ENCODE measurements at places on chromosomes 4 and X.

DNA sequence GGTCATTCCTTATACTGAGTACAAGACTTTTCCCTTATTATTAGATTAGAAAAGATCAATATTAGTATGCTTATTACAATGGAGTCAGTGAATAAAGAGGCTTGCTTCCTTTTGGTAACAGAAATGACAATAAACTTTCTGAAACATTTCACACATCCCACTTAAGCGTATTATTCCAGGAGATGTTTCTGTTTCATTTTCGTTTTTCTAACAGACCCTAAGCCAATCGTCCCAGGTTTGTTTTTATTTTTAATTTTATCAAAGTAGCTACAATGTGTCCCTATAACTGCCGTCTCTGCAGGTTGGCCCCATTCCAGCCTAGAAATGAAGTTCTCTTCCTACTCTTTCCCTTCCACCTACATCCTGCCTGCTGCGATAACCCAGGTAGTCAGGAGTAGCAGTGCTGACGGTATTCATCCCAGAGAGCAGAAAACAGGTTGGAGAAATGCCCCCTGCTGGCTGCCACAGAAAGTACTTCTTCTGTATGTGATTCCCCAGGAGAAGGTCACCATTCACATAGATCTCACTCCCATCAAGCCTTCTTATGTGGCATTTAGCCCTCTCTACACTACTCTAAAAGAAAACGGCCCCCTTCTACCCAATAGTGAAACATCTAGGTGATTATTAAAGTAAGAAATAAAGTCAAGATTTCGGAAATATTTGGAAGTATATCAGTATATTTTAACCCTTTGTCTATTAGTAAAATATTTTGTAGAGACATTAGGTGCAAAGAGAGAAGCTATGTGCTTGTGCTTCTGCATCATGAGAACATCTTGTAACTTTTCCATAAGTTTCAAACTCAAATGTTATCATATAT, 40.4 kb downstream of the ENPEP start:
- no peaks in the 10 kb centered on the region for H3K36me3 ChIP-seq
- peak overlapping the region; percentile 64 for H3K4me3 ChIP-seq
- no peaks in the 10 kb centered on the region for H3K27me3 ChIP-seq

DNA sequence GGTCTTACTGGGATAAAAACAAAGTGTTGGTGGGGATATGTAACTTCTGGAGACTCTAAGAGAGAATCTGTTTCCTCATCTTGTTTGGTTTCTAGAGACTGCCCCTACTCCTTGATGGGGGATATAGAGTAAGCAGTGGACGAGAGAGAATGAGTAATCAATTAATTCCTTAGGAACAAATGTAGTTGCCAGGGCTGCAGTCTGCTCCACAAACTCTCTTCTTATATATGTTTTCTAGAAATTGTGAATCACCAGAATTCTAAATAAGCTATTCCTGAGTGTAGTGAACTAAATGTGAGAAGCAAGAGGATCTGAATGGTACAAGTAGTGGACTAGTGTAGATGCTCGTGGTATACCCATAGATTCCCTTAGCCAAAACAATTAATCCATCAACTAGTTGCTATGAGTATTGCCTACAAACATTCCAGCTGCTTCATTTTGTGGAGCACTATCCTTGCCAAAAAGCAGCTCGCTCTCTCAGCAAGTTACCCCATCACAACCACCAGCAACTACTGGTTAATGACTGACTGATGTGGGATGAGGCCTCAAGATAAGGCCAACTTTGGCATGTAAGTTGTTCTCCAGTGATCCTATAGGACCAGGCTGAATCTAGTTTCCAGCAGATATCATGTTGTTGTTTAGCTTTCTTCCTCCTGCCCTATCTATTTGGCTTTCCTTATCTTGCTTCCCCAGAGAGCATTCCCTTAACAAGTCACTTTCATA, 273.0 kb downstream of the SLC7A11 start:
- no peaks in the 10 kb centered on the region for H3K27me3 ChIP-seq
- no peak overlapping the region for H3K27ac ChIP-seq
- no peak overlapping the region for H3K4me3 ChIP-seq
- no peak for DNase-seq

- no peaks in the 10 kb centered on the region for H3K36me3 ChIP-seq
- H3K27ac ChIP-seq: no peak overlapping the region
- H3K4me3 ChIP-seq: no peak overlapping the region
- peaks cover 5% of the 10 kb centered on the region for H3K4me1 ChIP-seq
- H3K27me3 ChIP-seq: no peaks in the 10 kb centered on the region
Observed at GRCh38 chr4:146071390-146071789, 104.1 kb upstream of the LSM6 start.

- no peaks in the 10 kb centered on the region for H3K27me3 ChIP-seq
- peaks cover 7% of the 10 kb centered on the region for H3K4me1 ChIP-seq
- H3K27ac ChIP-seq: no peak overlapping the region
Observed at GRCh38 chr4:121252224-121252806, 88.2 kb upstream of the TNIP3 start.

- H3K27ac ChIP-seq: no peak overlapping the region
- H3K36me3 ChIP-seq: no peaks in the 10 kb centered on the region
Observed at GRCh38 chrX:134416087-134416486, 43.9 kb upstream of the HPRT1 start.

DNA sequence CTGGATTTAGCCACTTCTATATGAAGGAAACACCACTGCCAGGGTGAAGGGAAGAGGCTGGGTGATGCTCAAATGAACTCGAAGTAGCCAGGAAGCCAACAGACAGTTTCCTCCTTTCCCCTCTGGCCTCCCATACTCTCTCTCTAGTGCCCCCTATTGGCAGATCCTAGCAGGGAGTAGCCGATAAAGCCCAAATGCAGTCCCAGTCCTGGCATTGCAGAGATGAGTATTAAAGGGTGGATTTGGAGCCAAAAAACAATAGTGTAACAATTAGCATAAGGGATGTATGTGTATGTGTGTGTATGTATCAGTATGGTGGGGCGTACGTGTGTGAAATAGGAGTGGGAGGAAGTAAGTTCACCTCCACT, 213.8 kb upstream of the LDB2 start:
- no peak overlapping the region for H3K4me3 ChIP-seq
- H3K4me1 ChIP-seq: no peaks in the 10 kb centered on the region
- no peaks in the 10 kb centered on the region for H3K27me3 ChIP-seq
- no peak overlapping the region for H3K27ac ChIP-seq

GRCh38 chr4:183960046-183960420, 54.9 kb downstream of the STOX2 start:
- no peak overlapping the region for H3K27ac ChIP-seq
- no peaks in the 10 kb centered on the region for H3K4me1 ChIP-seq
- H3K4me3 ChIP-seq: no peak overlapping the region
- no peaks in the 10 kb centered on the region for H3K27me3 ChIP-seq

DNA sequence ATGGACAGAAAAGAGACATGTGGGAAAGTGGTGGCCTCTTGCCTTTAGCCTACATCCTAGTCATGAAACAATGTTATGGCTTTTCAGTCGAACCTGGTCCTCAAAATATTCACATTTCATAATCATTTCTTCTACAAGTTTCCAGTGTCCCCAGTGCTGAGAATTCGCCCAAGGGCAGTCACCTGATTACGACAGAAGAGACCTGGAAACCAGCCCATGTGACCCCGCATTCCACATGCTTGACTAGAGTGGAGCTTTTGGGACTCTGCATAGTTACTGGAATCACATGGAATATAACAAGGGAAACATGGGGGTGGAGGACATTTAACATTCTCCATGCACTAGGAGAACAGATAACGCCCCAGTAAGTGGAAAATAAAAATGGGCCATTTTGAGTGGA, 100.1 kb downstream of the PPARGC1A start:
- no peak for DNase-seq
- no peaks in the 10 kb centered on the region for H3K27me3 ChIP-seq
- no peak overlapping the region for H3K4me3 ChIP-seq
- H3K4me1 ChIP-seq: no peaks in the 10 kb centered on the region
- H3K27ac ChIP-seq: no peak overlapping the region

DNA sequence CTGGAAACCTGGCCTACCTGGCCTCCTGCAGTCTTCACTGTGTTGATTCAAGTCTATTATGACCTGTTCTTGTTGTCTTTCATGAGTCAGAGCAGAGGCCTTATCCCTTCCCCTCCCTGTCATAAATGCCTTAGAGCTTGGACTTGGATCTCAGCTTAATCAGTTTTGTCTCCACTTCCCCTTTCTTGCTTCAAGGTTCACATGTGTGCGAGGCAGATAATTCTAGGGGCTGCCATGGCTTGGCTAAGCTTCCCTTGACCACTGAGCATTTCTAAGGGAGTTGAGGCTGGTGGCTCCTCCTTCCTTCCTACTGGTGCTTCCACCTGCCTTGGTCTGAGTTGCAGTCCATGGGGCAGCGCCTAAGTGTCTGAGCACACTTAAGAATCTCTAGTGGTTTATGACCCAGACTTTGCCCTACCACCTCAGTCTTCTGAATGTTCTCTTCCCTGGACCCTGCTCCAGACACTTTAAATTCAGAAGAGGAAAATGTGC, 1.7 kb upstream of the HEPH start:
- DNase-seq: peak; percentile 7
- no peaks in the 10 kb centered on the region for H3K27me3 ChIP-seq
- no peaks in the 10 kb centered on the region for H3K4me1 ChIP-seq
- no peak overlapping the region for H3K27ac ChIP-seq
- no peaks in the 10 kb centered on the region for H3K36me3 ChIP-seq
- H3K4me3 ChIP-seq: no peak overlapping the region

DNA sequence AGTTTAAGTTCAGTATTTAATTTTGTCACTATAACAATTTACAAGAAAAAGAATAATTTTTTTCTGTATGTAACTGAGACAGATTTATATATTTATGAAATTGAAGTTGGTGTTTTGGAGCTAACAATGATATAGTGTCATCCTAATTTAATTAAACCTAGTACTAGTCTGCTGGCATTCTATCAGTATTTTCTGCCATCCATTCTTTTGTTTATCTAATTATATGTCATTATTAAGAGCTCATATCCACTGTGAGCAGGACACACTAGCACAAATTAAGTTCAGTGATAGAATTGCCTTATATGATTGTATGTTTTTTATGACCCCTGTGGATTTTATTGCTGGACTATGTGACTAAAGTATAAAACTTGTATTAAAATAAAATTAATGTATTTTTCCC, 996.5 kb downstream of the CCSER1 start:
- no peaks in the 10 kb centered on the region for H3K36me3 ChIP-seq
- H3K4me1 ChIP-seq: no peaks in the 10 kb centered on the region
- H3K27me3 ChIP-seq: no peaks in the 10 kb centered on the region

GRCh38 chrX:84219551-84219950, 31.6 kb upstream of the RPS6KA6 start:
- no peaks in the 10 kb centered on the region for H3K27me3 ChIP-seq
- DNase-seq: no peak
- no peak overlapping the region for H3K27ac ChIP-seq
- H3K4me3 ChIP-seq: no peak overlapping the region
- H3K36me3 ChIP-seq: no peaks in the 10 kb centered on the region
- no peaks in the 10 kb centered on the region for H3K4me1 ChIP-seq

- H3K4me3 ChIP-seq: no peak overlapping the region
- H3K27me3 ChIP-seq: no peaks in the 10 kb centered on the region
- H3K36me3 ChIP-seq: no peaks in the 10 kb centered on the region
- H3K4me1 ChIP-seq: no peaks in the 10 kb centered on the region
Observed at GRCh38 chrX:121858867-121859647, 811.6 kb downstream of the GLUD2 start.

DNA sequence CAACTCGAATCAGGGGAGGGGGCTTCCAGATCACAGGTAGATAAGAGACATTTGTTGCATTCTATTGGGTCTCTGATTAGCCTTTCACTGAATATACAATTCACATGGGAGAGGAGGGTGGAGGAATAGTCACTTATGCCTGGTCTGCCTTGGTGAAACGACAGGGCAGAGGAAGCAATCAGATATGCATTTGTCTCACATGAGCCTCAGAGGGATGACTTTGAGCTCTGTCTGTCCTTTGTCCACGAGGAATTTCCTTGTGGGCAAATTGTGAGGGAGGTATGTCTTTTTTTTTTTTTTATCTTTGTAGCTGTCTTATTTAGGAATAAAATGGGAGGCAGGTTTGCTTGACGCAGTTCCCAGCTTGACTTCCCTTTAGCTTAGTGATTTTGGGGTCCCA, 28.5 kb upstream of the TMSB4X start:
- H3K27ac ChIP-seq: peak overlapping the region; percentile 97
- no peak overlapping the region for H3K4me3 ChIP-seq
- peaks cover 41% of the 10 kb centered on the region for H3K4me1 ChIP-seq
- no peak for DNase-seq
- no peaks in the 10 kb centered on the region for H3K36me3 ChIP-seq

- H3K4me1 ChIP-seq: no peaks in the 10 kb centered on the region
- H3K4me3 ChIP-seq: no peak overlapping the region
- H3K36me3 ChIP-seq: no peaks in the 10 kb centered on the region
- H3K27ac ChIP-seq: no peak overlapping the region
- DNase-seq: no peak
Observed at GRCh38 chr4:41640906-41641305, 102.9 kb downstream of the LIMCH1 start.

DNA sequence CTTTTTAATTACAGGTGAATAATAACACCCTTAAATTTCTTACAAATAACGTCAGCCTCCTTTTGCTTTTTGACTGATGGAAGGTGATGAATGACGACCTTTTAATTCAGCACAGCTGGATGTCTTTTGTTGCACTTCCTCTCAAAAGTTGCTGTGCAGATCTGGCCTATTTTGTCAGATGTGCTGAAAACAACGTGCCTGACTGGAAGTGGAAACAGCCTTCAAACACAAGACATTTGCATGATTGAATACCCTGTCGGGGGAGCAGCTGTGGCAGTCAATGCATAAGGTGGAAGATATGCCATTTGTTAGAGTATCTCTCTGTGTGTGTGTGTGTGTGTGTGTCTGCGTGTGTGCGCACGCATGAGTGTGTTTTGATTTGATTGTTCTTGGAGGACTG, 579.7 kb downstream of the SPRY1 start:
- no peak for DNase-seq
- H3K27ac ChIP-seq: no peak overlapping the region
- no peaks in the 10 kb centered on the region for H3K27me3 ChIP-seq
- no peak overlapping the region for H3K4me3 ChIP-seq
